OCI-M1 (cell line): ENCODE measurements at places on chromosomes 16 and 17.

DNA sequence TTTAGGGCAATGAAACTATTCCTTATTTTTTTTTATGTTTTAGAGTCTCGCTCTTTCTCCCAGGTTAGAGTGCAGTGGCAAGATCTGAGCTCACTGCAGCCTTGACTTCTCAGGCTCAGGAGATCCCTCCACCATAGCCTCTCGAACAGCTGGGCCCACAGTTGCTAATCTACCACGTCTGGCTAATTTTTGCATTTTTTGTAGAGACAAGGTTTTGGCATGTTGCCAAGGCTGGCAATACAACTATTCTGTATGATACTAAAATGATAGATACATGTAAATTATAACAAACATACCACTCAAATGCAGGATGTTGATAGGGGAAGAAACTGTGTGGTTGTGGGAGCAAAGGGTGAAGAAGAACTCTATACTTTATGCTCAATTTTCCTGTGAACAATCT is 401.3 kb downstream of the ZFHX3 start:
- DNase-seq: no peak

DNA sequence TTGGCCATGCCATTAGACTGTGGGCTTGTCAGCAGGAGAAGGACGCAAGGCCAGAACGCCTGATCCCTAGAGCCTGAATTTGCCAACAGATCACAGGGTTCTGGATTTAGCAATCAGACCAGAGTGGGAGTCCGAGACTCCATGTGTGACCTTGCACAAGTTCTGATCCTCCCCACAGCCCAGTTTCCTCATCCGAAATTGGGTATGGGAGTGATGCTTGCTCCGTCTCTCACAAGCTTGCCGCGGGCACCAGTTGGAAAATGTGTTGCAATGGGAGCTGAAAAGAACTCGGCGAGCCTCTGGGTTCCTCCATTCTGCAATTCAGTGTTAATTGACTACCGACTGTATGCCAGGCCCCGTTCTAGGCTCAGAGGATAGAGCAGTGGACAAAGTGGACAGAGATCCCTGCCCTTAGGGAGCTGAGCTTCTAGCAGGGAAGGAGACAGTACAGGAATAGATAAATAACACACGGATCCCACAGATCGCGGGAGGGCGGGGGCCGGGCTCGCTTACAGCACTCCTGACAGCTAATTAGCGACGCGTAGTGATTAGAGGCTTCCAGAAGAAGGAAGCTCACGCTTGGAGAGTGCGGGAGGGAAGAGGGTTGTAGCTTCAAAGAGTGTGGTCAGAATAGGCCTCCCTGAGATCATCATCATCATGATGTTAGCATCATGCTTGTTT is 150.4 kb upstream of the CIBAR2 start:
- no peak for DNase-seq

GRCh38 chr17:61485067-61485775 is 33.0 kb downstream of the TBX4 start:
- DNase-seq: no peak

- peak; percentile 98 for DNase-seq
Measured at GRCh38 chr17:48626245-48627117, at the start of gene HOXB9. Gene HOXB9 (minus strand): TSS chr17:48626358. CDS start chr17:48626269, 89 bp downstream.

DNA sequence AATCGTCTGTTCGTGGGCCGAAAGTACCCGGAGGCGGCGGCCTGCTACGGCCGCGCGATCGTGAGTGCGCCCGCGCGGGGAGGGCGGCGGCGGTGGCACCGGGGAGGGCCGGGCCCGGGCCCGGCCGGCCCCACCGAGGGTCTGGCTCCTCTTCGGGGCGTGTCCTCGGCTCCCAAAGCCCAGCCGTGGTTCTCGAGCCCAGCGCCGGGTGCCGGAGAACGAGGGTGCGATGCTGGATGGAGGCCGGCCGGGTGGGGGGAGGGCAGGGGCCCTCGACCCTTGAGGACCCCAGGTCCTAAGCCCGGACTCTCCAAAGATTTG is 375 bp downstream of the STUB1 start:
- DNase-seq: no peak

DNA sequence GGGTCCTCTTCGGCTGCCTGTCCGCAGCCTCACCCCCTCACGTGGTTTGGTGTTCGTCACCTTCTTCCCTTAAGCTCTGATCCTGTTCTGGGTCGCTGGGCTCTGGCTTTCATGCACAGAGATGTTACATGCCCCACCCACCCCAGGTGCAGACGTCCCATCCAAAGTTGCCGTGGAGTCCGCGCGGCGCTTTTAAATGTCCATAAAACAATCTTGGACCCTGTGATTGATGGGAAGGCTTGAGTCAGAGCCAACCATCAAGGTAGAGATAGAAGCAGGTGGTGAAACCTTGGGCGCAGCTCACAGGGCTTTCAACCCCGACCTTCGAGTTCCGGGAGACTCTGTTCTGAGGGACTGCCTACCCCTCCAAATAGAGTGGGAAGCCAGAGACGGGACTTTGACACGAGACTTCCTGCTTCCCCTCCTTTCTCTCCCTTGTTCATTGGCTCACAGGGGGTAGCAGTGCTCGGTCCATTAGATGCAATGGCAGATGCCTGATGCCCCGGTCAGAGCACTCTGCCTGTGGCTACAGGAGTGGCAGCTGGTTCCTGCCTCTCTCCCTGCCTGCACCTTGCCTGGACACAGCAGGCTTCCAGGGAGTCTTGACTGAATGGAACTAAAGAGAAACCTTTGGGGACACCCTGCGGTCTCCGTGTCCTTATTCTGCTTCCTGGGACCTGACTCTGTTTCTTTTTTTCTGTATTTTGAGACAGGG is 4.0 kb downstream of the ENGASE start:
- DNase-seq: no peak

DNA sequence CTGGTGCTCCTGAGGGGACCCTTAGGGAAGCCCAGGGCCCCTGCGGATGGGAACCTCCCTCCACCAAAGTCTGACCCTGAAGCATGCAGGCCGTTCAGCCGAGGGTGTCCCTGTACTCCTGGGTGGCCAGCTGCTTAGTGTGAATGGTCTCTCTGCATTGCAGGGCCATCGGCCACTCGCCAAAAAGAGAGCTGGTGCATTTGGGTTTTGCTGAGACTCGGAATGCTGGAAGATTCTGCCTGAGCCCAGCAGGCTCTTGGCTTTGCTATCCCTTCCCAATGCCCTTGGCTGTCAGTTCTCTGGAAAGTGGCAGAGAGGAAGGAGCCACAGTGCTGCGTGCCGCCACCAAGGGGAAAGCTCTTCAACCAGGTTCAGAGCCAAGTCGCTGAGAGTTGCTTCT is 2.8 kb downstream of the MEOX1 start:
- no peak for DNase-seq

- no peak for DNase-seq
Measured at GRCh38 chr17:29215717-29216116, 30.9 kb upstream of the CRYBA1 start.

GRCh38 chr17:77566151-77566550 is 392.4 kb upstream of the TNRC6C start:
- no peak for DNase-seq
